ENCODE measurements at places on chromosomes 11 and 22.

DNA sequence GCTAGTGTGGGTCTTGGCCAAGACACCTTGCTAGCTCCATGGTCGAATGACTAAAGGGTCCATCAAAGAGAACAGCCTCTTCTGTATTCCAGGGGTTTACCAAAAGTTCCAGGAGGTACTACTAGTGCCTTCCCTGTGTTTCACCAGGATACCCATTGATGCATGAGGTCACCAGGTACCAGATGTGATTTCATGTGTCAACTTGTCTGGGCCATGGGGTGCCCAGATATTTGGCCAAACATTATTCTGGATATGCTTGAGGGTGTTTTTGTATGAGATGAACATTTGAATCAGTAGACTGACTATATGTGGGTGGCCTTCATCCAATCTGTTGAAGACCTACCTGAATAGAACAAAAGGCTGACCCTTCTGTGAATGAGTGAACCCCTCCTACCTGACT lies 92.8 kb downstream of the GALNT18 start:
- no peak for DNase-seq

GRCh38 chr22:36872084-36872483 lies 11.3 kb downstream of the NCF4 start:
- DNase-seq: no peak

GRCh38 chr11:3153291-3153861 lies 11.7 kb downstream of the OSBPL5 start:
- DNase-seq: no peak

DNA sequence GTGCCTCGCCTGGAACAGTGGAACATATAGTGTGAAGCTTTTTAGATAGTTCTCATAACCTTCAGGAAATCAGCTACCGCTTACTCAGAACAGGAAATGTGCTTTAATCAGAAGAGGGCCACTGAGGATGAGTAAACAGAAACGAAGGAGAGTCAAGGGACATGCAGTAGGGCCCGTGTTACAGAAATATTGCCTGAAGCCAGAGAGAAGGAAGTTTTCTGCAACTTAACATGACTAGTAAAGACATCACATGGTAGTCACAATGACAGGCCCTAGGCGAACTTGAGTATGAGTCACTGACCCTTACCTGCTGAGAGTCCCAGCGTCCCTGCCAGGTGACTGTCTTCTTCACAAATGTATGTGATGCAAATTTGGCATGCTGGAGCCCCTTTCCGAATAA lies 39.4 kb downstream of the CARD18 start:
- DNase-seq: peak; percentile 44

GRCh38 chr11:11641581-11641980 lies 19.8 kb upstream of the GALNT18 start:
- DNase-seq: no peak

- DNase-seq: no peak
Measured at GRCh38 chr11:69138265-69138664, 17.5 kb upstream of the SMIM38 start.

DNA sequence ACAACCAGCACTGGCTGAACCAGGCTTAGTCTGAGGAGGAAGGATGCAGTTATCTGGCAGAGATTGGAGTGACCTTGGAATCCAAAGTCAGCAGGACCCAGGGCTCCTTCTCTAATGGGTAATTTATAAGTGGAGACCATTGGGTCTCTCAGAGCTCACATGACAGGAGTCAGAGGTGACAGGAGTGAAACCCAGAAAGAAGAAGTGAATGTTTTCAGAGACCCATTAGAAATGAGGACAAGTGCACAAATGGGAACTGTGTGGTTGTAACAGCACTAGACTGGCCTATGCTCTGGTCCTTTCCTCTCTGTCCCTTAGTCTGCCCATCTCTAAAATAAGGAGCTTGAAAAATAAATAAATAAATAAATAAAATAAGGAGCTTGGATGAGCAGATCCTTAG lies 107.4 kb downstream of the SERGEF start:
- no peak for DNase-seq

GRCh38 chr11:16047073-16047472 lies 309.3 kb downstream of the SOX6 start:
- DNase-seq: no peak

GRCh38 chr11:115244758-115245157 lies 259.5 kb downstream of the CADM1 start:
- DNase-seq: no peak

DNA sequence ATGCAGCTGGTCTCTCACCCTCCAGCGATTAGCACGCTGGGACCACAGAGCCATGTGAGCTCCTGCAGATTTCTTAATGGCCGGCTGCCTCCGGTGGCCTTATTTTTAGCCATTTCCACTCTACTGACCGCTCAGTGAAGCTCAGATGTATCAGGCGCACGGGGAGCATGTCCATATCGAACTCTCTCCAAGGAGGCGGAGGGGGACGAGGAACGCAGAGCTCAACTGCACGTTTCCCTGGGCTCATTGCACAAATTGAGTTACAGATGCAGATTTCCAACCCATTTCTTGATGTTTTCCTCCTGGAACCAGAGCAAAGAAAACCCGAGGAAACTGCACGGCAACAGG lies 207.1 kb downstream of the CTTN start:
- DNase-seq: no peak

GRCh38 chr11:132060567-132060966 lies 690.2 kb downstream of the NTM start:
- DNase-seq: no peak

- no peak for DNase-seq
Measured at GRCh38 chr11:47220401-47220821, 5.6 kb downstream of the DDB2 start.
